ENCODE measurements at places on chromosomes 1 and 21.

- no peak for DNase-seq
Observed at GRCh38 chr1:113887402-113888175, at the start of gene BCL2L15. Gene BCL2L15 (minus strand): TSS chr1:113887581. CDS start chr1:113887375, 206 bp downstream.

DNA sequence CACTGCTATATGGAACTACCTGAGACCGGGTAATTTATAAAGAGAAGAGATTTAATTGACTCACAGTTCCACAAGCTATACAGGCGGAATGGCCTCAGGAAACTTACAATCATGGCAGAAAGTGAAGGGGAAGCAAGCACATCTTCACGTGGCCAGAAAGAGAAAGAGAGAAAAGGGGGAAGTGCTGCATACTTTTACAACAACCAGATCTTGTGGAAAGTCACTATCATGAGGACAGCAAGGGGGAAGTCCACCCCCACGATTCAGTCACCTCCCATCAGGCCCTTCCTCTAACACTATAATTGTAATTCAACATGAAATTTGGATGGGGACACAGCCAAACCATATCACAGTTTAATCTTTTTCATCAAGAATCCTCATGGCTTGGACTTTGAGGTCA is 339.2 kb upstream of the AJAP1 start:
- DNase-seq, result no peak

DNA sequence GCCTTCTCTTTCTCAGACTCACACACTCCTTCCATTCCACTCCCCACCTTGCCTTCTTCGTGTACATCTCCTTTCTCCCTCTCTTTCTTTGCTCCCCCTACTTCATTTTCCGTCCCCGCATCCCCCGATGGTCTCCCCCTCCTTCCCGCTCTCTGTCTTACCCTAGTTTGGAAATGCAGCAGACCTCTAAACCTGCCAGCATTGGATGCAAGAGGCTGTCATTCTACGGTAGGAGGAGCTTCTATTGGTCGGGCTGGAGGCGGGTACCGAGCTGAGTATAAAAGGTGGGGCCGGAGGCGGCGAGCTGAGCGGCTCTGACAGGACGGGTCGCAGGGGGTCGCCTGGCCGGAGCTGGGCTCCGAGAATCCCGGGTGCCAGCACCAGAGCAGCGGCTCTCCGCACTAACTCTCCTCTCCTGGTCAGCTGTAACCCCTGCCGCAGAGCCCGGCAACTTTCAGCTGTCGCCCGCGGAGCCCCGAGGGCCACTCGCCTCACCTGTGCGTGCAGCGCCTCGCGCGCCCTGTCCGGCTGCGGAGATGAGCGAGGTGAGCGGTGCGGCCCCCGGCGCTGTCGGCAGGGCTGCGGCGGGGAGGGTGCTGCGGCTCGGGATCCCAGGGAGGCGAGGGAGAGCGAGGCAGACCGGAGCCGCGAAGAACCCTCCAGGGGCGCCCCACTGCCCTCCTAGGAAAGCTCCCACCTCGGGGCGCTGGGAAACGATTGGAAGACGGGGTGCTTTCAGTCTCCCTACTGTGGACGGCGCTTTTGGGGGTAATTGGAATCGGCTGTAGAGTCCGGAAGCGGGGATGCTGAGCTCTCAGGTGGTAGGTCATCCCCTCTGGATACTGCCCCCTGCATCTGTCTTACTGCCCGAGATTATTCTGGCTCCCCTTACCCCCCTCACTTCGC is at the start of gene PCP4L1:
Gene PCP4L1, plus strand, starts transcription at position 307 of the 906 bp plus-strand sequence. Its CDS starts 230 bp downstream, at position 537.
- DNase-seq, result peak; percentile 77

GRCh38 chr1:50208315-50208714 is 99.6 kb downstream of the ELAVL4 start:
- no peak for DNase-seq

GRCh38 chr1:116820369-116820768 is 66.1 kb downstream of the CD2 start:
- DNase-seq, result no peak

DNA sequence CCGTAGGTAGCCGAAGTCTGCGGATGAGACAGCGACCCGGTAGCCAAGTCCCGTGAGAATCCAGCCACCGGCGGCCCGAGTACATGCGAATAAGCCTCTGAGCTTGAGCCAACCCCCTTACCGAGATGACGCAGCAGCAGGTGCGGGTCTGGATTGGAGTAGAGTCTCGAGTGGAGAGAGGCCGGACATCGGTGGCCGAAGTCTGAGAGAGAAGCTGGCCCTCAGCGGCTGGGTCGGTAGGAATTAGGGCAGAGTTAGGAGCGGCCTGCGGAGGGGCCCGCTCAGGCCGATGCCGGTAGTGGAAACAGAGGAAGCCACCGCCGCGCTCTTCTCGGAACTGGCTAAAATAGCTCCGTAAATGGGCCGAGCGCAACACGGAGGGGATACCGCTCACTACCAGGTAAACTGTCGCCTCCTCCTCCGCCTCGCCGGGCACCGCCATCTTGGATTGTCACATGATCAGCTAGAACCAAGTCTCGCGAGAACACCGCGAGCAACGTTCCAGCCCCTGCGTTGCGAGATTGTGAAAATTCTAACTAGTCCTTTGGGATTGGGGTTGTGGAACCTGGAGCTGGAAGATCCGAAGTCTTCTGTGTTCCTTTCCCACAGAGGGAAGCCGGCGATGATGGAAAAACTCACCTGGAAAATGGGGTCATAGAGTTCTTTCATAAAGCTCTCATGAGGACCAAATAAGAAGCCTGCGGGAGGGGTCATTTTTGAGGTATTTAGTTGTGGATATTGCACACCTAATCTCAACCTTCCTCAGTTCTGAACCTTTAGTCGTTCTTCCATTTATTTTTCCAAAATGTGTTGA is at the start of gene GPATCH3:
Gene GPATCH3, minus strand, starts transcription at position 467 of the 814 bp plus-strand sequence. Its CDS starts 25 bp downstream, at position 442.
- peak; percentile 62 for DNase-seq

DNA sequence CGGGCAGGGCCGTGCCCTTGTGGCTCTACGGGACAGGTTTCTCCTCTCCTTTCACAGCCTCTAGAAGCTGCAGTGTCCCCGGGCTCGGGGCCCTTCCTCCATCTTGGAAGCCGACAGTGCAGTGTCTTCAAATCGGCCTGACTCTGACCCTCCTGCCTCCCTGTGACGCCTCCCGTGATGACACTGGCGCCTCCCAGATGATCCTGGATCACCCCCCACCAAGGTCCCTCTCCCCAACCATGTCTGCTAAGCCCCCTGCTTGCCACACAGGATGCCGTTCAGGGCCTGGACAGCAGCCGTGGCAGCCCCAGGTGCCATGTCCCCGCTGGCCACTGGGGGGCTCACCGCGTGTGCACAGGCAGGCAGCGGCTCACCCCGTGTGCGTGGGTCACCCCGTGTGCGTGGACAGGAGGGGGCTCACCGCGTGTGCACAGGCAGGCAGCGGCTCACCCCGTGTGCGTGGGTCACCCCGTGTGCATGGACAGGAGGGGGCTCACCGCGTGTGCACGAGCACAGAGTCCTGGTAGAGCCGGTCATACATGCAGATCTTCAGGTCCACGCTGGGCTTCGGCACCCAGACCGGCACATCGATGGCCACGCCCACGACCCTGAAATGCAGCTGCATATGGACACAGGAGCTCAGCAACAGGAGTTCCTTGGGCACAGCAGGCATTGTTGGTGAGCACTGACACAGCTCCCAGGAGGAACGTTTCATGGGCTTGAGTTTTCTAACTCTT is 24.9 kb upstream of the TMEM52 start:
- DNase-seq, result no peak

DNA sequence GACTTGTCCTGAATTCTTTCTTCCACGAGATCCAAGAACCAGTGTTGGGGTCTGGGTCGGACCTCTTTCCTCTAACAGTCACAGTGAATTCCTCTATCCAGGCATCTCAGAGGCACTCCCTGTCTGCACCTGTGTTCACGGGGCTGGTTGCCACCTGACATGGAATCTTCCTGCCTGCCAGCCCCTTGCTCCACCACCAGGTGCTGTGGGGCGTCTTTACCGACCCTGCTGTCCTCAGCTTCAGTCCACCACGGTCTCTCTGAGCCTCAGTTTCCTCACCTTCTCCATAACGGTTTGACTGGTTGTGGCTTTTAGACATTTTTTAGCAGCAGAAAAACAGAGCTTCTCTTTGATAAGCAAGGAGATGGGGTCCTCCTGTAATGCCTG is 62.7 kb downstream of the SDC3 start:
- no peak for DNase-seq

Measured in nucleus accumbens (tissue), 56 donors.